HCT116 (cell line): ENCODE measurements at places on chromosomes 13 and 19.

- DNase-seq, result no peak
Measured at GRCh38 chr13:103638706-103639105, 572.5 kb upstream of the SLC10A2 start.

DNA sequence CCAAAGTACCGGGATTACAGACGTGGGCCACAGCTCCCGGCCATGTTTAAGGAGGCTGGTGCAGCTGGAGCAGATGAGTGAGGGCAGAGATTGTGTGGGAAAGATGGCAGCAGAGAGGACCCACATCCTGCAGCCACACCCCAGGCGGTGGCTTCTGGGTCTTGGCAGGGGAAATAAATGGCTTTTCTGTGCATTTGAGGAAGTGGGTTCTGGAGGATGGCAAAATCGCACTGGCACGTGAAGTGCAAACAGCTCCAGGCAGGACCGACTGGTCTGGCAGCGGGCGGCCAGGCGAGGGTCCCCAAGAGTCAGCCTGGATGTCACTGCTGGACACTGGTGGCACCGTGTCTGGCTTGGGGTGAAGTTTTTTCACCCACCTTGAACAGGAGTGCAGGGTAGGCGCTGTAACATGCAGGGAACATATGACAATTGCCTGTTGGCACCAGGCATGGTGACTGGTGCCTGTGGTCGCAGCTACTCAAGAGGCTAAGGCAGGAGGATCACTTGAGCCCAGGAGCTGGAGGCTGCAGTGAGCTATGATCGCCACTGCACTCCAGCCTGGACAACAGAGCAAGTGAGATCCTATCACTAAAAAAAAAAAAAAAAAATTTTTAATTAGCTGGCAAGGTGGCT is 8.4 kb downstream of the B3GNT3 start:
- DNase-seq, result no peak

DNA sequence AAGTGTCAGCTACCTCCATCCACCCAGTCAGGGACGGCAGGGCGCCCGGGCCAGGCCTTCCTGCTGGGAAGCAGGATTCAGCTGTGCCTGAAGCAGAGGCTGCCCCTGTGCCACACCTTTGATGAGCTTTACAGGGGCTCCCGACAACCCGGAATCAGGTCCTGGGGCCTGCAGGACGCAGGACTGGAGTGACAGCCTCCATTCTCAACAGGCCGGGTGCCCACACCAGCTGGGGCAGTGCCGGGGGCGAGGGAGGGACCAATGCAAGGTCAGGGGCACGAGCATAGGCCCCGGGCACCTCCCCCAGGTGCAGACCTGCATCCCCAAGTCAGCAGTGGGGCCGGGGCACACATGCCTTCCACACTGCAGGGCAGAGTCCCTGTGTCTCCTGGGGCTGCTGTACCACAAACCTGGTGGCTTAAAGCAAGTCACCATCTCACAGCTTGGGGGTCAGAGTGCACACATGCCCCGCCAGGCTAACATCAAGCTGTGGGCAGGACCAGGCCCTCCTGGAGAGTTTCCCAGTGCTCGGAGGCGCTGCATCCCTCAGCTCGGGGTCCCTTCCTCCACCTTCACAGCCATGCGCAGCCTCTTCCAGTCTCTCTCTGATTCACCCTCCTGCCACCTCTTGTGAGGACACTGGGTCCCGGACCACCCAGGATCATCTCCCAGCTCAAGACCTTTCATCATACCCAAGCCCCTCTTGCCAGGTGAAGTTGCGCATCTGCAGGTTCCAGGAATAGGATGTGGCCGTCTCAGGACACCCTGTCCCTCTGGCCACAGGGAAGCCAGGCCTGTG is 13.4 kb downstream of the UBXN6 start:
- DNase-seq, result no peak

- no peak for DNase-seq
Measured at GRCh38 chr19:49534632-49535385, 7.0 kb downstream of the RCN3 start.

DNA sequence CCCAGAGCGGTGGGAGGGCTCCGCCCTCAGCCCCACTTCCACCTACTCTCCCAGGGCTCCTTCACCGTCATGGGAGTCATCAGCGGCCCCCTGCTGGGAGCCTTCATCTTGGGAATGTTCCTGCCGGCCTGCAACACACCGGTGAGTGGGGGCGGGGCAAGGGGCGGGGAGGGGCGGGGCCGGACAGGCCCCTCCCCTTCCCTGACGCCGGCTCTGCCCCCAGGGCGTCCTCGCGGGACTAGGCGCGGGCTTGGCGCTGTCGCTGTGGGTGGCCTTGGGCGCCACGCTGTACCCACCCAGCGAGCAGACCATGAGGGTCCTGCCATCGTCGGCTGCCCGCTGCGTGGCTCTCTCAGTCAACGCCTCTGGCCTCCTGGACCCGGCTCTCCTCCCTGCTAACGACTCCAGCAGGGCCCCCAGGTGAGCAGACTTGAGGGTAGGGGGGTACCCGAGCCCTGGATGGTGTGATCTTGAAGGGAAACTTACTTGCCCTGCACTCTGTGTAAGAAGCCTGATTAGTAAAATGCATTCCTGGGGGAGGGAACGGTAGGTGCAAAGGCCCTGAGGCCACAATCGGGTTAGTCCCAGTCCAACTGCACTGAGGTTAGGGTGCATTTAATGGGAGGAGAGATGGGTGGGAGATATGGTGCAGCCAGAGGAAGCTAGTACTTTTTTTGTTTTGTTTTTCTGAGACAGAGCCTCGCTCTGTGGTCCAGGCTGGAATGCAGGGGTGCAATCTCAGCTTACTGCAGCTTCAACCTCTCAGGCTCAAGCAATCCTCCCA is 12.1 kb downstream of the SLC5A5 start:
- DNase-seq, result no peak

GRCh38 chr13:31749929-31750328 is 10.6 kb downstream of the RXFP2 start:
- DNase-seq, result no peak

DNA sequence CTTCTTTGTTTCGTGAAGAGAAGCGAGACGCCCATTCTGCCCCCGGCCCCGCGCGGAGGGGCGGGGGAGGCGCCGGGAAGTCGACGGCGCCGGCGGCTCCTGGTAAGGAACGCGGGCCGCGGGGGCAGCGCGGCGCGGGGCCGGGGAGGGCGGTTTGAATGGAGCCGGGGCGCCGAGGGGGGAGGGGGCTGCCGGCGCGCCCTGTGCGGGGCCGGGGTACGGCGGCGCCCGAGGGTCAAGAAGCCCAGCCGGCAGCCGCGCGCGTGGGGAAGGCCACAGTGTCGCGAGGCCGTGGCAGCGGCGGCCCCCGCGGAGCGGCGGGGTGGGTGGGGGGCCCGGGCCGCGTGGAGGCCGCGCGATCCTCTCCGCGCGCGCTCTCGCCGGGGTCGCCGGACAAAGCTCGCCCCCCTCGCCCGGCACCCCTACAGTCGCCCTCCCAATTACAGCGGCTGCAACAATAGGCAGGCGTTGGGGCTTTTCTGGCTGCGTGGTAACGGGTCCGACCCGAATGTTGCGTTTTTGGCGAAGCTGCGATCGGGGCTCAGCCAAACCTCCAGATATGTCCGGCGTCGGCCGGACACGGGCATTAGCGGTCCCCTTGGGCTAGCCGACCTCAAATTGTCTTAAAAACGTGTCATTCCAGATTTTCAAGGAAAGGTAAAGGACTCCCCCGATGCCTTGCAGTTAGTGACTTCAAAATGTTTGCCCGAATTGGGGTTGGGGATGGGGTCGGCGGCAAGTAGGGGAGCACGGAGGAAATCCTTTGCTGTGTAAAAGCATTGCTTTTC is 437 bp downstream of the SMARCA4 start:
- DNase-seq, result no peak

DNA sequence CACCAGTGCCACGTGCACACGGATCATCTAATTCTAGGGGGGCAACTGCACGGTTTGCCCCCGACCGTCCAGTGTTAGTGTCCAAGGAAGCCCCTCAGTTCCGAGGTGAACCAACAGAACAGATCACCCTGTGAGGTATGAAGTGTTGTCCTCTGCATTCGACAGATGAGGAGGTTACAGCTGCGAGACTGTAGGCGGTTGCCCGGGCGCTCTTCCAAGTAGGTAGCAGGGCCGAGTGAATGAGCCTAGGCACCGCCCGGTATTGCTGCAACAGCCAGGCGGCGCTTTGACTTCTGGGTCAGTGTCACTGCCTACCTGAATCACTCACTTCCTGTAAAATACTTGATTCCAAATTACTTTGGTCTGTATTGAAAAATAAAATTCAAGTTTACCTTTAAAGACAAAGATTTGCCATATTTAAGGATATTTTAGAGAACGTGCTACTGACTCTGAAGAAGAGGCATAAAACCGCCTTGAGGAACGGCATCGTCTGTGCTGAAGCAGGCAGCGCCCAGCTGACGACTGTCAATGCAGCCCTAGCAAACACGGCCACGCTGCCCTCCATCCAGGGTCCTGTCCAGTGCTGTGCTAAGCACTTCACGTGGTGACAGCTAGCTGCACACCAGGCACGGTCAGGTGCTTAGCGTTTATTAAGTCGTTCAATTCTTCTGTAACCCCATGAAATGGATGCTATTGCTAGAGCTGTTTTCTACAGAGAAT is 19.3 kb upstream of the RASA3 start:
- DNase-seq, result peak; percentile 53

DNA sequence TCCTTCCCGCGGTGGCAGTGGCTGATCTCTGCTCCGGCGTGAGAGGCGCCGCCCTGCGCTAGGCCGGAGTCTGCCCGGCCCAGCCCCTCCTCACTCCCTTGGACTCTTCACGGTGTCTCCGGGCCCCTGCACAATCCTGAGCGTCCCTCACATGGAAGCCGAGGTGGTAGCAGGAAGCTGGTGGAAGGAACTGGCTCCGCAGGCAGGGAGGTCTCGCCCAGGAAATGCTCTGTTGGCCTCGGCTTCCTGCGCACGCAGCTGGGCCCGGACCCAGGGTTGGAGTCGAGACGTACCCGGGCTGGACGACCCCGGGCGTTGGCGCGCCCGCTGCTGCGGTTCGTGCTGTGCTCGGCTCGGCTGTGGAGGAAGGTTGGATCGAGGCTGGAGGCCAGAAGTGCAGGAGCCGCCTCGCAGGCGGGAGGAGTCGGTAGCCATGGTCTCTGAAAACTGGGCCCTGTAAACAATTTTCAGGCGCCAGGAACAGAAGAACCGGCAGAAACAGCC is 46.3 kb downstream of the ZNF724 start:
- DNase-seq, result no peak

DNA sequence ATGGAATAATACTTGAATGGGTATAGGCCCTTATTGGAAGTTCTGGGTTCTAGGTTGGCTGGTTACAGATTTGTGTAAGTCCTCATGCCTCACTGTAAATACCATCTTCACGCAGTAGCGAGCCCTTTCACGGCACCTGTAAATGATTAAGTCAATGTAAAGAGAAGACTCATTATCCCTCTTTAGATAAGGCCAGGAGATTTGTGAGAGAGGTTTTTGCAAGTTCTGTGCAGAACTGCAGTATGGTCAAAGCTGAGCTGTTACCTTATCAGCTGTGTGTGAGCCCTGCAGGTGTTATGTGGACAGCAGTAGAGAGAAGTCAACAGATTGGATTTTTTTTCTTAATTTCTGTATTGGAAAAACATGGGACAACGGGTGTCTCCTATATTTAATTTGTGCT is 141.6 kb downstream of the SHISA2 start:
- no peak for DNase-seq
